DMS153 (cell line): ENCODE measurements at places on chromosomes 12 and 14.
A peak's percentile ranks its signal among the peaks of the same experiment; 100 is the strongest.

DNA sequence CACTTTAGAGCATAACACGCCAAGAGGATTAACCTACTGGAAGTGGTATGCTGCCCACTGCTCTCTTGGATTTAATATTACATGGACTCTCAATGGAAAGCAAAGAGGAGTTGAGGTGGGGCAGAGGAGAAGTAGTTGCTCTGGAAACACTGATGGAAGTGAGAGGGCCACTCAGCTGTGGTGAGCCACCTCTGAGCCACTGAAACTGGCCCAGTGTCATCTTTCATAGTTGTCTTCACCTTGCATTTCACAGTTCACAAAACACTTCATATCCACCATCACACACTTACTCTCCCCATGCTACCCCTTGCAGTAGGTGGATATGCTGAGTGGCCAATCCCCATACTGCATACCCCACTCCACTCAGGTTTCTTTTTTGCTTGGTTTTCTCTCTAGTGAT, 12.2 kb upstream of the PCED1B start:
- DNase-seq, result no peak

- no peak for DNase-seq
These were observed 262.4 kb upstream of the HMGA2 start for GRCh38 chr12:65561798-65562382.

DNA sequence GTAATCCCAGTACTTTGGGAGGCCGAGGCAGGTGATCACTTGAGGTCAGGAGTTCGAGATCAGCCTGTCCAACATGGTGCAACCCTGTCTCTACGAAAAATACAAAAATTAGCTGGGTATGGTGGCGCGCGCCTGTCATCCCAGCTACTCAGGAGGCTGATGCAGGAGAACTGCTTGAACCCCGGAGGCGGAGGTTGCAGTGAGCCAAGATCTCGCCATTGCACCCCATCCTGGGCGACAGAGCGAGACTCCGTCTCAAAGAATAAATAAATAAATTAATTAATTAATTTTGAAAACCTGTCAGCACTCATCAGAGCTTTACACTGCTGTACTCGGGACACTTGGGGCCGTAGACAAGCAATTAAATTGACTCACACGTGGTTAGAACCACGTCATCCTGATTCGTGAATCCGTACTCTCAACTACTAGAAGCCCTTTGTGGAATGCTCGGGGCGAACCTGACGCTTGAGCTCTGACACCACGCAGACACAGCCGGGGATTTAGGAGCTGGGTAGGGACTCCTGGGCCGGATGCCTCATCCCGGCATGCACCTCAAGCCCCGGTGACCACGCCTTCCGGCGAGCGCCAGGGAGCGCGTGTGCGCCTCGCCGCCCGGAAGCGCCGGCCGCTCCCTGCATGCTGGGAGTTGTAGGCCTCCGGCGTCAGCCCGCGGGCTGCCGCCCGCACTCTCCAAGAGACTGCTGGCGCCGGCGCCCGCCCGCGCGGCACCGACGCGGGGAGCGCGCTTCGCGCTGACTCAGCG, at the start of gene XPOT:
Gene XPOT (plus strand): TSS at position 686 of the 763 bp plus-strand sequence. CDS start 5,644 bp downstream, outside the sequence.
- DNase-seq, result peak; percentile 96

- peak; percentile 7 for DNase-seq
These were observed 921 bp downstream of the RAD51B start for GRCh38 chr14:67820428-67820971.

- DNase-seq, result no peak
These were observed 269.6 kb downstream of the ADGRD1 start for GRCh38 chr12:131223171-131223761.

DNA sequence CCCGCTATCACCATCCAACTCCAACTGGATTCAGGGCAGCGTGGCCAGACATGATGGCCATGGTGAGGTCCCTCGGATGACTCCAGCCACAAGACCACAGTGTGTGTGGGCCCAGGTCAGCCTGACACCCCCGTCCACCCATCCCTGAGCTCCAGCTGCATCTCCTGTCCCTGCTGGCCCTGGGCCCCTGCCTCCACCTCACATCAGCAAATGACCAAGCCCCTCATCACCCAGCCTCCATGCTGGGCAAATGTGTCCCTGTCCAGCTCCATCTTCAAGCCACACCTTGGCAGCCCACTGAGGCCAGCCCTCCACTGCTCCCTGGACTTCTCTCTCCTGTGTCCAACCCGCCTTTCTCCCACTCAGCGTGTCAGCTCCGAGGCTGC, 3.2 kb downstream of the GPR132 start:
- no peak for DNase-seq

- no peak for DNase-seq
These were observed 22.0 kb upstream of the CDK17 start for GRCh38 chr12:96422192-96422591.

DNA sequence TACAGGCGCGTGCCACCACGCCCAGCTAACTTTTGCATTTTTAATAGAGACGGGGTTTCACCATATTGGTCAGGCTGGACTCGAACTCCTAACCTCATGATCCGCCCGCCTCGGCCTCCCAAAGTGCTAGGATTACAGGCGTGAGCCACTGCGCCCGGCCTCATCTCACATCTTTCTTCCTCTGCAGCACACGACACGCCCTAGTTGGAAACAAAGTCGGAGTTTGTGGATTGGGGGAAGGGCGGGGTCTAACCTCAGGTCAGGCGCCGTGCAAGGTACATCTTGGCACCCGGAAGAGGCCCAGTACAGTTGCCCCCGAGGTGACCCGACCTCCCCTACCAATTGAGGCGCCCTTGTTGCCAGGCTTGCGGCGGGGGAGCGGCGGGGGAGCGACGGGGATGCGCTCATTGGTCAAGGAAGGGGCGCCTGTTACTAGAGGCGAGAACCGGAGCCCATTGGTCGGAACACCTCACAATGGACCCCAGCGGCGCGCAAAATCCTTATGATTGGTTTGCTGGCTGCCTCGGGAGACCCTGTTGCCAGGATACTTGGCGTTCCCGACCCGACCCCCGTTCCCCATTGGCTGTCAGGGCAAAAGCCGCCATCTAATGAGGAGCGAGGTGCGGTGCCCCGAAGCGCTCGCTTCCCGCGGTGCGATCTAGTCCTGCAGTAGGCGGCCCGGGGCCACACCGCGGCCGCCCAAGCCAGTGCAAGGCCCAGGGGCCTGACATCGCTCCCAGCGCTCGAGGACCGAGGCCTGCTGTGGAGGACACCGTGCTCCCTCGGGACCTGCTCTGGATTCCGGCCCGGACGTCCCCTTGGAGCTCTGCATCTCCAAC, at the start of gene REC8:
Gene REC8 (plus strand): TSS at position 659 of the 839 bp plus-strand sequence. CDS start 473 bp downstream, outside the sequence.
- peak; percentile 94 for DNase-seq

- DNase-seq, result no peak
These were observed 869.2 kb downstream of the TMEM121 start for GRCh38 chr14:106395456-106396050.

DNA sequence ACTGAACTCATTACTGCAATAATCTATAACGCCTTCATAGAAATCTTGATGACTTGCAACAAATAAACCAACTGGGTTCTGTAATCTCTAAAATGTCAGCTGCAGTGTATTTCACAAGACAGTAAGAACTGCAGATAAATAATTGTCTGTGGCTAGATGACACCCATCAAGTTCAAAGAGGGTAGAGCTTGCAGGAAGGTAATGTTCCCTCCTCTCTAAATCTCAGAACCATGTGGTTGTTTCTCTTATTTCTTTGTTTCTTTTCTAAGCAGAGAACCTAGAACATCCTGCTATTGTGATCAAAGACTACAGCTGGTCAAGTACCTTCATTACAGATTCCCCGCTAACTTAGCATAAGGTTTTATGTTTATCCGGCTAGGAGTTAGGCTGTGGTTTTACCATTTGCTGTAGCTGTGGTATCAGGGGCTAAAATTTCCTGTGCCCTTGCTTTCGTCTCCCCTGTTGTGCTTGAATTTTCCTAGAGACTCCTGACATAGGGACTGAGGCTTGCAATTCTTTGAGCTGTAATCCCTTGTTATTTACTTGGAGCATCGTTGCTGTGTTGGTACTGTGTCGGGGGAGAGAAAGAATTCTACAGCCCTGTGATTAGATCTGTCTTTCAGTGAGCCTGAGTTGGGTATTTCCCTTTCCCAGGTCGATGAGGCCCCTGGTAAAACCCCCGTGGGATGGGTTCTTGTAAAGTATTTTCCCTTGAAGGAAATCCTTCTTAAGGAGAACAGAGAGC, 253.1 kb upstream of the BTG1 start:
- DNase-seq, result no peak

DNA sequence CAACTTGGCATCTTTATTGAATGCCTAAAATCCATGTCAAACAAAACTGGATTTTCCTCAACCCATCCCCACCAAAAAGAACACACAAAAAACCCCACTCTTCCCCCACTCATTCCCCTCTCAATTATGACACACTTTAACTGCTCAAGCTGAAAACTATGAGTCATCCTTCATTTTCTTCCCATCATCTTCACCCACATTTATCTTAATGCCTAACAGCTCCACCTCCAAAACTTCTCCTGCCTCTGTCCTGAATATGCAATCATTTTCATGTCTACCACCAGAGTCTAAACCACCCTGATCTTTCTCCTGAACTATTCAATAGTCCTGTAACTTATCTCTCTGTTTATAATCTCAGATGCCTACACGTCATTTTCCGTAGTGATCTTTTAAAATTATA, 239.7 kb downstream of the BCAT1 start:
- DNase-seq, result no peak

DNA sequence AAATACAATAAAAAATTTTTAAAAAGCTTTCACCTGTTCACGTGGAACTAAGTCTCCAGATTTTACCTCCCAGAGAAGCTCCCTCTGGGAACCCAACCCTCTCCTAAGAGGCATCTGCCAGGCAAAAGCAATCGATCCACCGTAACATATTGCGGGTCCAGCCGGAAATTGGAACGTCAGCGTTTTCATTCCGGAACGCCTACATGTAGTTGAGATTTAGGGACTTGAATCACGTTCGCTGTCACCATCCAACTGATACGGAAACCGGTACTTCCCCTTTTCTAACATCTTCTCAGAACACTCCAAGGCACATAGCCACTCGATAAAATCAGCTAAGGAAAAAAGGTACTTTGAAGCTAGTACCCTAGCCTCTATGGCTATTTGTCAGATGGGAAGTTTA, 70.3 kb downstream of the COX16 start:
- no peak for DNase-seq

GRCh38 chr12:27324530-27324929, 8.1 kb upstream of the BMAL2 start:
- no peak for DNase-seq

- no peak for DNase-seq
These were observed 13.5 kb downstream of the PTGER2 start for GRCh38 chr14:52327374-52328226.

- peak; percentile 64 for DNase-seq
These were observed 113.8 kb upstream of the G2E3 start for GRCh38 chr14:30445011-30445793.

- DNase-seq, result no peak
These were observed 138.5 kb downstream of the FUT8 start for GRCh38 chr14:65550779-65551643.

GRCh38 chr12:110861729-110862128, 14.9 kb downstream of the CCDC63 start:
- DNase-seq, result no peak

GRCh38 chr12:749751-750270, 2.6 kb upstream of the WNK1 start:
- DNase-seq, result peak; percentile 37

GRCh38 chr12:104656921-104657320, 200.2 kb downstream of the CHST11 start:
- peak; percentile 43 for DNase-seq

DNA sequence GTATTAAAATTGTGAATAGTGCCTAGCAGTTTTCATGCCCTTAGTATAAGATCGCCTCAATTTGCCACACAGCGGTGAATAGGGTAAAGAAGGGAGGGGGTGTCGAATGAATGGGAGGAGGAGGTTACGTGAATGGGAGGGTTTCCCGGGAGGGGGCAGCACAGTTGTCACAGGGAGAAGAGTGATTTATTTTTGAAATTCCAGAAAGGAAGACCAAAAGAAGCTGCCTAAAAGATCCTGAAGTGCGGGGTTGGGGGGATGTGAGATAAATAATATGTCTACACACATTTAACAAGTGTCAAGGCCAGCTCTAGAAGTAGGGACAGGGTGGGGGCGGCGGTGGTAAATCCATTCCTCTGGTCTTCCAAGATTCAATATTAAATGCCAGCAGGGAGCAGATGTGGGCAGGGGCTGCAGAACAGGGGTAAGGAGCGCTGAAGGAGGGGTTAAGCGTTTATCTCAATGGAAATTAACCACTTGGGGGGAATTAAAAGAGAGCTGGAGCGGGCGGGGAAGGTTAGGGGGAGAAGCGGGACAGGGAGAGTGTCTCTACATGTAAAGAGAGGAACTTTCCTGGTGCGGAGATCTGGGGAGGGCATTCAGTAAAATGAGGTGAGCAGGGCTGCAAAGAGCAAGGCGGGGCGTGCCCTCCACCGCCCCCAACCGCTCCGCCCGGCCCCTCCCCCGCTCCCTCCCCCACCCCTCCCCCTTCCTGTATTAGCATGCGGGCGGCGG, 867 bp downstream of the C12orf42 start:
- DNase-seq, result no peak

DNA sequence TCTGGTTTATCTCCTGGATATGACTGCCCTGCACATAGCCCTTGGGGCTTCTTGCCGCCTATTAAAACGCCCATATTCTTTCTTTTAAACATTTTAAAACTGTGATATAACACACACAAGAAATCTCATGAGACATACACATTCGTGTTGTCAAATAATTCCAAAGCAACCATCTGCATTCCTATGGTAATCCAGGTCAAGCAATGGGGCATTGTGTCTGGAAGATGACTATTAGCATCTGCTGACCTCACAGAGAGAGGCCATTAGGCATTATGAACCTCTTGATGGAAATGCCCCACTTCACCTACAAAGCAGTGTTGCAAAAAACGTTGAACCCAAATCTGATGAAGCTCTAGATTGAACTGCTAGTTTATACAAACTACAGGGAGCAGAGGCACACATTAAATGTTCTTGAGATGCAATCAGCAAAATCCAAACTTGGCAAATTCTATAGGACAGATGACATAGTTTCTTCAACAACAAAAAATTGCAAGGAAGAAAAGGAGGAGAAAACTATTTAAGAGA, 513.8 kb upstream of the CCDC196 start:
- DNase-seq, result no peak

DNA sequence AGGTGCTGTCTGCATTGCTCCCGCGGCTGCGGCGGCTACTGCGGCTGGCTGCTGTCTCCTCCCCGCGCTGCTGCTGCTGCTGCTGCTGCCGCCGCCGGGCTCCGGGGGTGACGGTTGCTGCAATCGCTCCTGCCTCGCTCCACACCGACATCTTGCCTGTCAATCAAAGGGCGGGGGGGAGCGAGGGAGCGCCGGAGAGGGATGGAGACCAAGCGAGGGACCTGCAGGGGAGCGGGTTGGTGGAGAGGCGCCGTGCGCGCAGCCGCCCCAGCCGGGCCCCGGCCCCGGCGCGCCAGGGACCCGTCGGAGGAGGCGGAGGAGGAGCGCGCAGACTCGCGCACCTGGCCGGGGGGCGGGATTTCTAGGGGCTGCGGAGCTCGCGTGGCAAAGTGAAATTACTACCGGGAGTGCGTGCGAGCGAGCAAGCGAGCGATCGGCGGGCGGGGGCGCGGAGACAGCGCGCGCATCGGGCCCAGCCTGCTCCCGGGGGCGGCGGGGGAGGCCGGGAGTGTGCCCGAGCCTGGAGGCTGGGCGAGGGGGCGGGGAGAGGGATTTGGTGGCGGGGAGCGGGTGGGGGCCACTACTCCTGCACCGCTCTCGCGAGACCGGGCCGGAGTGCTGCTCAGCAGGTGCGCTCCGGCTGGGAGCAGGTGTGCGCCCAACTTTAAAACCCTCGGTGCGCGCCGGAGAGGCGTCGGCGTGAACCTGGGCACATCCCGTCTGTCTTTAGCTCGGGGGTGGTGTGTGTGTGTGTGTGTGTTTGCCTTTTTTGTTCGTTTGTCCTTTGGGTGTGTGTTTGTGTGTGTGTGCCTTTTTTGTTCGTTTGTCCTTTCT, at the start of gene KSR2:
Gene KSR2 (minus strand): TSS at position 165 of the 834 bp plus-strand sequence. CDS start 735 bp downstream, outside the sequence.
- peak; percentile 92 for DNase-seq
